T-cell (primary cell): ENCODE measurements at places on chromosomes 6 and 20.

DNA sequence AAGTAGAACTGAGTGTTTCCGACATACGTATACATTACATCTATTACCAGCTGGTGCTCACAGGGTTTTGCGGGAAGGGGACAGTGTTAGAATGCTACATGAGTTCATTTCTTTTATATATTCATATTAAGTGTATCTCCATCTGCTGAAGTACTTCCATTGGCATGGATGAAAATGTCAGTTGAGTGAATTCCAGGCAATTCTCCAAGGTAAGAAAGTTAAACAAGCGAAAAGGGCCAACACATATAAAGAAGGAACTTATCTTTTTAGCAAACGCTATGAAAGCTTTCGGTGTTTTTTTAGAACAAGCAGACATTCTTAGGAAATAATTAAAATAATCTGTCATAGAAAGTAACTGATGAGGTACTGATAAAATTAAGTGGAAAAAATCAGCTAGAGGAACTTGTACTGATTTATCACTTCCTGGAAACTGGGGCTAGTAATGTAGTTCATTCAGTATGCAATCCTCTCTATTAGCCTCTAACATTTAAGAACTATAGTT is 34.6 kb downstream of the RNF146 start:
- no peak for DNase-seq

GRCh38 chr20:14807224-14807623 is 469.8 kb upstream of the FLRT3 start:
- DNase-seq, result no peak

GRCh38 chr20:51734876-51735720 is 33.1 kb downstream of the ATP9A start:
- no peak for DNase-seq

GRCh38 chr6:17904491-17905120 is 82.8 kb downstream of the KIF13A start:
- no peak for DNase-seq

DNA sequence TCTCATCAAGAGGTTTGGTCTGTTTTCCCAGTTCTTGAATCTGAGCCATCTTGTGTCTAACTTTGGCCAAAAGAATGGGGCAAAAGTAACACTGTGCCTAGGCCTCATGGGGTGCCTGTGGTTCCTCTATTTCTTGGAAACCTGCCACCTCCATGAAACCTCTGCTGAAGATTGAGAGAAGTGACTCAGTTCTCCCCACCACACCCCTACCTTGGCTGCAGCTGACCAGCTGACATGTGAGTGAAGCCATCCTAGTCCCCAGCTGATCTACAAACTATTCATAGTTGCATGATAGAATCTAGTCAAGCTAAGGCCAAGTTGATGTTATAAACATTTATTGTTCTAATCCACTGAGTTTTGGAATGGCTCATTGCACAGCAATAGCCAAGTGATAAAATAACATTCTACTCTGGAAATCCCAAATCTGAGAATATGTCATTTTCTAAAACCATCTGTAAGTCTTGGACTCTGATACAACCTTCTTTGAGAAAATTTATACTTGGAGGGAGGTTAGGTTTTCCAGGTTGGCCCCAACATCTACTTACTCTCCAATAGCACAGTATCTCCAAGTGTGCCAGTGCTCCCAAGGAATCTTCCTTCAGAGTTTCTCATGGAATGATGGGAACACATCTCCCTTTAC is 107.0 kb upstream of the SMLR1 start:
- no peak for DNase-seq
